SIG-M5 (cell line): ENCODE measurements at places on chromosomes 2 and 18.

DNA sequence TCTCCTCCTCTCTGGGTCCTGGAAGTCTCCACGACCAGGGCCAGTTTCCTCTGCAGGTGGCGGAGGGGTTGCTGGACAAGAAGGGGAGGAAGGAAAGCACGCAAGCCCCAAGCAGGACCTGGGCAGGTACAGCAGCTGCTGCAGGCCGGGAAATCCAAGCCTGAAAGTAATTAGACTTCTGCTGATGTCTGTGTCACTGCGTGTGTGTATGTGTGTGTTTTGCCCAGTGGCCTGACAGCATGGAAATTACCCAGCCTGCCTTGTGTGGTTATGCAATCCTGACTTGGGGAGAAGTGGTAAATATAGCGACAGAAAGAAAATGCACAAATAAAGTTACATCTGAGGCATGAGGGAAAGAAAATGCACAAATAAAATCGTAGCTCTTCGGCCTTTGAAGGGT is 121.8 kb upstream of the ZBTB14 start:
- peak; percentile 52 for DNase-seq

DNA sequence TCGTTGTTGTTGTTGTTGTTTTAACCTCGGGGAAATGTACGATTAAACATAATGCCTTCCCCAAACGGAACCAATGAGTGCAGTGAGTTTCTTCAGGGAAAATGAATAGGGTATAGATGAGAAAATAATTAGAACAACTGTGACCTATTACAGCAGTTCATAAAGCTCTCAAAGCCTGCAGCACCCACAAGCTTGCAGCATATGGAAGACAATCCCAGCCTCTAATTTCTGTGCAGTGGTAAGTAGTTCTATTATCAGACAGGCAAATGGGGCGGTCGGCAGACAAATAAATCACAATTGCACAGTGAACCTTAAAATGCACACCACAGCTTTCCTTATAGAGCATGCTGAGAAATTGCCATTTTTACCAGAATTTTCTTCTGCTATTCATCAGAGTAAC is 159.5 kb downstream of the MYT1L start:
- no peak for DNase-seq

GRCh38 chr2:127695491-127696472 is 5.5 kb upstream of the SFT2D3 start:
- no peak for DNase-seq

DNA sequence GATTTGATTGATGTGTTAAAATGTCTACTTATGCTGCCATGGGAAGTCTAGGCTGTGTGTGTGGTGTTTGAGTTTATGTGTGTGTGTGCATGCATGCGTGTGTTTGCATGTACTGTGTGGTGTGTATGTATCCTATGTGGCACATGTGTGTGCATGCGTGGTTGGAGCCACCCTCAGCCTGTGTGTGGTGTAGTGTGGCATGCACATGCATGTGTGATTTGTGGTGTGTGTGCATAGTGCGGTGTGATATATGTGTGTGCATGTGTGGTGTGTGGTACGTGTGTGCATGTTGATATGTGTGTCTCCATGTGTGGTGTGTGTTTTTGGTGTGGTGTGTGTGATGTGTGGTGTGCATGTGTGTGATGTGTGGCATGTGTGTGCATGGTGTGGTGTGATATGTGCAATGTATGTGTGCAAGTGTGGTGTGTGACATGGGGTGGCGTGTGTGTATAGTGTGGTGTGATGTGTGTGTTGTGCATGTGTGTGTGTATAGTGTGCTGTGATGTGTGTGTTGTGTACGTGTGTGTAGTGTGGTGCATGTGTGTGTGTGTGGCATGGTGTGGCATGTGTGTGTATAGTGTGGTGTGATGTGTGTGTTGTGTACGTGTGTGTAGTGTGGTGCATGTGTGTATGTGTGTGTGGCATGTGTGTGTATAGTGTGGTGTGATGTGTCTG is 66.6 kb upstream of the HDAC4 start:
- DNase-seq, result no peak

DNA sequence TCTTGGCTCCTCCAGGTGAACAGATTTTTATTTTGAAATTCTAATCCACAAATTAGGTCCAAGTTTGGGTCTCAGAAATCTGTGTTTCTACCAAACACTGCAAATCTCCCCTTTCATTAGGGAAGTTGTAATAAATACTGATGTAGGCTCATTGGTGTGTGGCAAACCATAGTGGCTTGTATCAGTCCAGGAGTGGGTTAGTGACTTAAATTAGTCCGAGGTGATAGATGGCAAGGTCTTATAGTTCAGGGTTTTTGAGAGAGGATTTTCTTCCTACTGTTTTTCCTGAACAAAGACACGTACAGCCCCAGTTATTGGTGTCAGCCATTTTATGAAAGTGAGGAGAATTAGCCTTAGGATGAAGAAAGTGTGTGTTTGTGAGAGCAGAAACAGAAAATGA is 74.6 kb downstream of the RPRM start:
- no peak for DNase-seq

DNA sequence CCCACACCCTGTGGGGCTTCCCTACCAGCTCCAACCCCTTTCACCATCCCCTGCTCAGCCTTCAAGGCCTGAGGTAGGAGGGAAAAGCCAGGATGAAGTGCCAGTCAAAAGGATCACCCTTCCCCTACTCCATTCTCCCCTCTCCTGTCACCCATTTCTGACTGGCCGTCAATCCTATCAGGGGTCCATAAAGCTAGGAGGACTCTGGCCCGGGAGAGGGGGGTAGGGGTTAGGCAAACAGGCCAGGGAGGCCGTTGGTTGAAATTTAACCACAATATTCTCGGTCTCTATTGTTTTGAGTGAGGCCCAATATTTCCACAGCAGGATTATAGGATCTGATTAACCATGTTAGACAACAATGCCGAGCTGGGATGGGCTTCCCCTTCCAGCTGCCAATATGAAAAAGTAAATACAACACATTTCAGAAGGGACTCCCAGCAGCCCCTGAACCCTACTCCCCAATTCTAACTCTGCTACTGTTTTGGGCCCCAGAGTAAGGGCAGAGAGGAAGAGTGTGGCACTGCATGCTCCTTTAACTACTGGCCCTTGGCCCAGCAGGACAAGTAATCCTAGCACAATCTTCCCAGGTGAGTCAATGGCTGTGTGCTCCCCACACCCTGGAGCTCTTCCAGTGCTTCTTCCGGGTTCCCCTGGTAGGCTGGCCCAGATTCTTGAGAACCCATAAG is 10.6 kb upstream of the IHH start:
- DNase-seq, result no peak

DNA sequence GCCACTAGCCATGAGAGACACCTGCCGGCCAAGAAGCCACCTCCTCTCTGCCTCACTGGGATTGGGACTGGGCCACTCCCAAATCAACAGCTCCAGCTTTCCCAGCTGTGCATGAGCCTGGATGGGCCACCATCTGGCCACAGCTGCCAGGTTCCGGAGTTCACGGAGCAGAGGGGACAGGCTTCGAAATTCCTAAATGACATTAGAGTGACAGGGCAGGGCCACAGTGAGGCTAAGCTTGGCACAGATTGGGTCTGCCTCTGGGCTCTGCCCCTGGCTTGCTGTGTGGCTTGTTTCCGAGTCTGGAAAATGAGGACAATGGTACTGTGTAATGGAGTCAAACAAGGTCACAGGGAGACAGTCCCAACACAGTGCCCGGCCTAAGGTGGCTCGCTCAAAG is 6.5 kb downstream of the DIPK1C start:
- DNase-seq, result no peak

GRCh38 chr2:37471994-37472393 is 127.6 kb downstream of the QPCT start:
- no peak for DNase-seq

DNA sequence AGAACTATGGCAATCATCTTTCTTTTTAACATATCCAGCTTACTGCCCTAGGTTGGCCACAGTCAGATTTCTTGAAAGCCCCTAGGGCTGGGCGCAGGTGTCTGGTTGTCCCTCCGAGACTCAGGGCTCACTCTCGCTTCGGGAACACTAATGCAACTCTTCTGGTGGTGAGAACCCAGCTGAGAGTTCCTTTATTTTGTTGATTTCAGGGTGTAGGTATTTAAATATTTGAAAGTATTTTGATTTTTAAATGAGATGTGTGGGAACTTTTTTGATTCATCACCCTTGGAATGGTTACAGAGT is 40.7 kb downstream of the INPP4A start:
- no peak for DNase-seq

DNA sequence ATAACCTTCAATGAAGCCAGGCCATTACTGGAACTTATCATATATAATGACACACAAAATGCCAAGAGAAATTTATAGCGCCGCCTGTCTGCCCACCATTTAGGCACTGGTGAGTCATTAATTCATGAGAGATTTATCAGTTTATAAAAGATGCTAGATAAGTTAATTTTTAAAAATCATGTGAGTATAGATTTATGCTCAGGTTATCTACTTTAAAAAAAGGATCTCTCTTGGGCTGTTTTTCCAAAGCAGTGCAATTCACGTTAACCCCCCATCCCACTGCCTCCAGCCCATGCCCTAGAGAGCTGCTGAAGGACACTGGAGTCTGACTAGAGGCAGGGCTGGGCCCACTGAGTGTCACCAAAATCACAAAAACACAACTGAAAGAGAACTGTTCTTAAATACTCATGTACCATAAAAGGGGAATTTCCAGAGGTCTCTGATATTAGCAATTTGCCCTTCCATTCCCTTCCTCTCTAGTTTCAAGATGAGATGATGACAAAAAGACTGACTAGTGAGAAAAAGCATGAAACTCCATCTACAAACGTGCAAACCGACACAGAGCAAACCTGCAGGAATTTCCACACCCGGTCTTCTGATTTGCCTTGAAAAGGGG is 160.8 kb downstream of the BCL2 start:
- DNase-seq, result no peak

DNA sequence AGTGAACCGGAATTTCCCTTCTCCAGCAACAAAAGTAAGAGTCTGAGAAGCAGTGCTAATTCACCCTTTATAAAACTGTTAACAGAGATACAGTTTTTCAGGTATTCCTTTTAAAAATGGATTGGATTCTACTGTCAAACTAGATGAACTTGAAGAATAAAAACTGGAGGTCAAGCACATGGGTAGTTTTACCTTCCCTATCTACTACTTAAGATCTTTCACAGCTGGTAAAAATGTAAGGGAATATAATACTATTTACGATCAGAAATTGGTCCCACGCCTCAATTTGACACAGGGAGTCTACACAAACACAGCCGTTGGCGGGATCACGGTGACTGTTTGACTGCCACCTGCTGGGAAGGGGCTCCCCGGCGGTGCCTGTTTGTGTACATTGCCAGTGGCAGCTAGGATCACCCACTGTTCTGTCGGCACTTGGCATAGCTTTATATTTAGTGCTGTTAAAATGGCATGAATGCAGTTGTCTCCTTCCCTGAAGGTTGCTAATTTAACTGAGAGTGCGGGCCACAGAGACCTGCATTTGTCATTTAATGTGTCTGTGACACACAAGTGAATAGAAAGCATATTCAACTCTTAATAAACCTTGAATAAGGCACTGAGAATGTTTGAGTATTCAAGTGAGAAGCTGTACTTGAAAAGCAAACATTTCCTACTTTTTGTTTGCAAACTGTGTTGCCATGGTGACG is 59.5 kb downstream of the ABCG8 start:
- DNase-seq, result no peak

GRCh38 chr2:8116661-8117060 is 565.2 kb upstream of the ID2 start:
- DNase-seq, result no peak

GRCh38 chr2:63819256-63819655 is 22.4 kb upstream of the UGP2 start:
- no peak for DNase-seq

DNA sequence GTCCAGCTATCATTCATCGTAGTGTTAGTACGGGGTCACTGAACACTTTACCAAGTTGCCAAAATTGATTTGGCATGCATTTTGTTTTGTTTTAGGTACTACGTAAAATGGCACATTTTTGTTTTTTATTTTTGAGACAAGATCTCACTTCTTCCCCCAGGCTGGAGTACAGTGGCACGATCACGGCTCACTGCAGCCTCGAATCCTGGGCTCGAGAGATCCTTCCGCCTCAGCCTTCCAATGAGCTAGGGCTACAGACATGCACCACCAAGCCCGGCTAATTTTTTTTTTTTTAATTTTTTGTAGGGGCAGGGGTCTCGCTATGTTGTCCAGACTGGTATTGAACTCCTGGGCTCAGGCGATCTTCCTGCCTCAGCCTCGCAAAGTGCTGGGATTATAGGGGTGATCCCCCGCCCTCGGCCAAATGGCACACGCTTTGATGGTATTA is 786 bp downstream of the TAF1B start:
- DNase-seq, result no peak

DNA sequence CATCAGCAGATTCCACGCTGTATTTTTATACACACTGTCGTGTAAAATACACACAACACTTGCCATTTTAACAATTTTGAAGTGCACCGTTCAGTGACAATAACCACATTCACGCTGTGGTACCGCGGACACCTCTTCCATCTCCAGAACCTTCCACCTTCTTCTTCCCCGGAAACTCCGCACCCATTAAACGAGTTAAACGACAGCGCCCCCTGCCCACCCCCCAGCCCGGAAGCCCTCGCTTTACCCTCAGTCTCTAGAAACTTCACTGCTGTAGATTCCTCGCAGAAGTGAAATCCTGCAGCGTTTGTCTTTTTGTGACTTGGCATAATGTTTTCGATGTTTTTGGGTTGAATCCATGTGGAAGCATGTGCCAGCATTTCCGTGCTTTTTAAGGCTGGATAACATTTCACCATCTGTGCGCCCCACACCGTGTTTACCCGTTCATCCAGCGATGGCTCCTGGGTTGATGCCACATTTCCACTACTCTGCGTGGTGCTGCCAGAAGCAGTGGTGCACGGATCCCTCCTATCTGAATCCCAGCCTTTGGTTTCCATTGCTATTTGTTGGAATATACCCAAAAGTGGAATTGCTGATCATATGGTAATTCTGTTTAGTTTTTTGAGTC is 32.0 kb upstream of the TMEM18 start:
- DNase-seq, result no peak

DNA sequence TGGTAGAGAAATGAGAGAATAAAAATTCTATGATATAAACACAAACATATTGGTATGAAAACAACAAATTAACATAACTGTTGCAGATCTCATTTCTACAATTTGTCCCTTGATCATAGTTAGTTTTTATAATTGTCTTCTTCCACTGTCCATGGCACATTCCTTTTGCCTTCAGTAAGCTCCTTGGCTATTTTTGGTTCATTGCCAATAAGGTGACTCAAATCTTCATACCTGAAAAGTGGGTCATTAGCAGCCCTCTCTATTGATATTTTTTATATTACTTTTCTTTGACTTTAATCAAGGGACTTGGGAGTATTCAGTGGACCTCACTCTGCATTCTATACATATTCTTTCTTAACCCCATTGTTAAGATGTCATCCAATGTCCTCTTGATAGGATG is 552.9 kb downstream of the TDRD15 start:
- DNase-seq, result no peak

GRCh38 chr18:61643884-61644647 is 248.7 kb downstream of the RNF152 start:
- no peak for DNase-seq

- DNase-seq, result no peak
These were observed 100.2 kb upstream of the SULT1C3 start for GRCh38 chr2:108139521-108139920.

DNA sequence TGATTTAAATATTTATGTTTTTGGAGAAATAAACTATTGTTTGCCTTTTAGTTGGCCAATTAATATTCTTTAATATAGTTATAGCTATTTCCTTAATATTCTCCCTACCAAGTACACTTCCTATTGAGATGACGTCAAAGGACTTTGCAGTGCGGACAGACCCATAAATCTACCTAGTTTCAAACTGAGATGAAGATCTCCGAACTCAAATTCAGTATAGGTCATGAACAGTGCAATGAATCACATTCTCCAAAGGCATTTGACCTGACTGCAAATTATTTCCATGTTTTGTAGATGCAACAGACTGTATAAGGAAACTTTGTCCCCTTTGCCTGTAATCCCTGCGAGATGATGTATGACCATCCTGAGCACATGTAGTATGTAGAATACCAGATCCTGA is 342.6 kb upstream of the FIGN start:
- no peak for DNase-seq
